Naive thymus-derived CD4-positive, alpha-beta T cell (primary cell): ENCODE measurements at places on chromosomes 3 and 15.

DNA sequence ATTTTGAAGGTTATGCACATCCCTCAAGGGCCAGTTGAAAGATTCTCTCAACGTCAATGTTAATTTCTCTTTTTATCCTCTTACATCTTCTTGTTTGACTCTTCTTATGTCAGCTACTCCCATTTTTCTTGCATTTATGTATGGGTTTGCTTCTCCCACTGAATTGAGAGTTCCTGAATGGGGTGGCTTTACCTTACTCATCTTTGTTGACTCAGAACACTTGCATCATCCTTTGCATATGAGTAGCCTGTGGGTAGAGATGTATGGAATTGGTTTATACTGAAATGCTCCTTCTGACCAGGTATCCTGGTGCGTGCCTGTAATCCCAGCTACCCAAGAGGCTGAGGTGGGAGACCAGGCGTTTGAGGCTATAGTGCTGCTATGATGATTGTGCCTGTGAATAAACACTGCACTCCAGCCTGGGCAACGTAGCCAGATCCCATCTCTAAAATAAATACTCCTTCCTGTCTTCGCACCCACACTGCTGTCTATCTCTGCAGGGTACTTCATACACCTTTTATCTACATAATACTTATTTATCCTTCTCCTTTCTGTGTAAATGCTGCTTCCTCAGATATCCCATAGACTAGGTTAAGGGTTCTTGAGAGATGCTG is 123.6 kb upstream of the DPH6 start:
- DNase-seq, result no peak

DNA sequence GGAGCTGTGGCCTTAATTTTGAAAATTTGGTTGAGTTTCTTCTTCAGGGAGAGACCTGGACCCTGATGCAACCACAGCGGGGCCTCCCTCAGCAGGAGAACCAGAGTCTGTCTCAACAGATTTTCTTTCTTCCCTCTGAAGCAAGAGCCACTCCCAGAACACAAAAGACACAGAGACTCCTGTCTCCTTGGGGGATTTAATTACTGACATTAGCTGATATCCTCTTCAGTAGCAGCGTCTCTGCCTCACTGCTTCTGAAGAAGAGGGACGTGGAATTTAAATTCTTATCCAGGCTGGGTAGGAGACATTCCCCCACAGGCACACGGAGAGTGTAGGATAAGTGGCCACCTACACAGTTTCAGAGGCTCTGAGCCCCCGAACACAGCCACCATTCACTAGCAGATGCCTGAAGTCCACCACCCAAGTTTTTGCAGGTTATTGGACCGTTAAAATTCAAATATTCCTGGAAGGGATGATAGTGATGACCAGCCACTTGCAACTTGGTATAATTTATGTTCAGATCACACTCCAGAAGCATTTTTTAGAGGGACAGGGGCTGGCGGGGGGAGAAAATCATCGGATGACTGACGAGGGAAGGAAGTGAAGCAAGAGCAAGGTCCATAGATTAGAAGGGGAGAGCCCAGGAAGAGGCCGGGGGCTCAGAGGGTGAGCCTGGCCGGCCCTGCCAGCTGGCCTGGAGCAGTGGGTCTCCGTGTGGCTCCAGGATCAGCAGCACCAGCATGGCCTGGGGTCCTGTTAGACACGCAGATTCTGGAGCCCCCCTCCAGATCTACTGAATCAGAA is 109.7 kb downstream of the BDH1 start:
- DNase-seq, result no peak

- no peak for DNase-seq
Measured at GRCh38 chr3:147370349-147370748, 36.0 kb downstream of the ZIC4 start.

- no peak for DNase-seq
Measured at GRCh38 chr3:127254033-127254644, 33.7 kb downstream of the PRR20G start.

GRCh38 chr3:155248531-155249187 is 44.8 kb downstream of the STRIT1 start:
- DNase-seq, result no peak

DNA sequence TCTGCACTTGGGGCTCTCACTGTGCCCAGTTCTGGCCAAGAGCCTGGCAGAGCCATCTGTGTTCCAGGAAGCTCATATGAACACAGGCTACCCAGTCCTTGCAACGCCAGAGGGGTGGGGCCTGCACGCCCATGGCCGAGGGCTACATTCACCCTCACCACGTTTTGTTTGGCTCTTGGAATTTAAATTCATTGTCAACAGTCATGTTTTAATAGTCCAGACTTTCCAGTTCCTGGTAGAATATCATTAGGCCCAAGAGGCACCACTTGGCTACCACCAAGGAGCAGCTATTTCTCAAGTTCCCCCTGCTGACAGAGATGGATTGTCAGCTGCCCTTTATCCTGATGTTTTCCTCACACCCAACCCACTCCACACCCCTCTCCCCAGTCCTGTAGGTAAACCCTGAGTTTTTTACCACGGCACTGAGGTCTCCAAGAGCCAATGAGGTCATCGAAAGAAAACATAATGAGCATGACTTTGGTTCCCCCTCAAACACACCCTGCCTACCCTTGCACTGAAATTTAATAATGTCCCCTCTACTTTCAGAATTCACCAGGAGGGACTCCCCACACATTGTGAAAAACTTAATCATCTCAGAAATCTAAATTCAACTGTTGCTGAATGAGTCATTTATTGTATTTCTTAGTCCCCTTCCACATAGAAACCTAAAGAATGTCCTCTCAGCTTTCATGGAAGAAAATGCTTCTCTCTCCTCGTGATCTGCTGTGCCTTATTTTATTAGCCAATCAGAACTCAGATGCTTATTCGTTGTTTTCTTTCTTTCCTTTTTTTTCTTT is 125.1 kb downstream of the SHQ1 start:
- DNase-seq, result no peak

- no peak for DNase-seq
Measured at GRCh38 chr3:95154766-95155165, 1091.9 kb downstream of the NSUN3 start.

- DNase-seq, result no peak
Measured at GRCh38 chr3:14522129-14522691, 17.9 kb downstream of the GRIP2 start.

GRCh38 chr3:58482917-58483636 is 8.8 kb upstream of the KCTD6 start:
- DNase-seq, result no peak

GRCh38 chr3:127747751-127748521 is 74.4 kb downstream of the MGLL start:
- DNase-seq, result no peak

DNA sequence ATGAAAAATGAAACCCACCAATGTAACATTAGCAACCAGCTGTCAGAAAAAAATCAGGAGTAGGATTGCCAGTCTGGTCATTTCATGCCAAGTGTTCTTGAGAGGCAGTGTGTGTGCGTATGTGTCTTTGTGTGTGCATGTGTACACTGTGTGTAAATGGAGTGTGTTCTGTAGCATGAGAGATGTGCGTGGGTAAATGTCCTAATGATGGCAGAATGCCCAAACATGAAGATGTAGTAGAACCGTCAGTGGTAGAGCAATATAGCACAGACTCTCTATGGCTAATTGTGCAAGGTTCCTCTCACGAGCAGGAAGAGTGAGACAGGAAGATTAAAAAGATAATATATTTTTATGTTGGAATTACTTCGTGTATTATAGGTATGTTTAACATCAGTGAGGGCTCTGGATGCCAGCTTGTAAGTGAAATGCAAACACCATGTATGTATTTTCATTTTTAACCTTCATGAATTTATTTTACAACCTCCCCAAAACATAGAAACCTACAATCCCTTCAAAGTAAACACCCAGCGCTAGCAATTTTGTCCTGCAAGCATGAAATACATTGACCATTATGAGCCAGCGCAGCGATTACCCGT is 1038.7 kb downstream of the IGSF11 start:
- DNase-seq, result no peak

DNA sequence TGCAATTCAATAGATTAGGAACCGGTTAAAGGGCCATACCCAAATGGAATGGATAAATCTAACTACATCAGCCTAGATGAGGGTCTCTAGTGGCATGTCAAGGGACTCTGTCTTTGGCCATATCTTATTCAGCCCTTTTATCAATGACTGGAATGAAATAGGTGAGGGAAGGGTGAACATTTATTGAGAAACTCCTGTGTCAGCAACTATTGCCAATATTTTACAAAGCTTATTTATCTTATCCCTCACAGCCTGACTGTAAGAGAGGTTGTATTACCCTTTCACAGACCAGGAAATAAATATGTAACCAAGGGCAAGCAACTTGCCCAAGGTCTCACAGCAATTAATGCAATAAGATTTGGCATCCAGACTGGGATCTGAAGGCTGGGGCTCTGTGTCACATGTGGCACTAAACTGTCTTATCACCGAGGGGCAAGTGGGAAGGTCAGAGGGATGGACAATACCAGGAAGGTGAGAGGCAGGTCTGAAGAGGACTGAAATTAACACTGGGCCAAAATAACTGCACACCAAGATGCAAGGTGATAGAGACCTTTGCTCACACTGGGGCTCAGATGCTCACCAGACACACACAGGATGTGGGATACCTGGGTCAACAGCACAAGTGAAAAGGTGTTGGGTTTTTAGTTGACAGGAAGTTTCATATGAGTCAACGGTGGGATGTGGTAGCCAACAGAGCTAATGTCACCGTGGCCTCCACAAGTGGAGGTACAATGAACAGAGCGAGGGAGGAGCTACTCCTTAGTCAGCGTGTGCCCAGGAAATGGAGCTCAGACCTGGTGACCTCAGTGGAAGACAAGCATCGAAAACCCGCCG is 261.3 kb downstream of the RPLP1 start:
- peak; percentile 63 for DNase-seq

- no peak for DNase-seq
Measured at GRCh38 chr3:108295421-108296175, 750 bp upstream of the HHLA2 start.

DNA sequence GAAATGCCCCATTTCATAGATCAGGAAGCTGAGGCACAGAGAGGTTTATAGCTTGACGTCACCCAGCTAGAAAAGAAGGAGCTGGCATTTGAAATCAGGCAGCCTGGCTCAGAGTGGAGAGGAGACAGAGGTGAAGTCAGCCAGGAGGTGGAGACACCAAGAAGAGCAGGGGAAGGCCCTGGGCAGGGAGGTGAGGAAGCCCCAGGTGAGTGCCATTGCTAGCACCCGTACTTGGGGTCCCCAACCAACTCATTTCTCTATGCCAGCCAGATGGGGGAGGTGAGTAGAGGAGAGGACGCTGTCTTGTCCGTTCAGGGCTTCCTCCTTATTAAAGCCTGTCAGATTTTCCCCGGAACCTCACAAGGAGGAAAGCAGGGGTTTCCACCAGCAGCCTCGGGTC is 149.6 kb upstream of the TLE3 start:
- no peak for DNase-seq

DNA sequence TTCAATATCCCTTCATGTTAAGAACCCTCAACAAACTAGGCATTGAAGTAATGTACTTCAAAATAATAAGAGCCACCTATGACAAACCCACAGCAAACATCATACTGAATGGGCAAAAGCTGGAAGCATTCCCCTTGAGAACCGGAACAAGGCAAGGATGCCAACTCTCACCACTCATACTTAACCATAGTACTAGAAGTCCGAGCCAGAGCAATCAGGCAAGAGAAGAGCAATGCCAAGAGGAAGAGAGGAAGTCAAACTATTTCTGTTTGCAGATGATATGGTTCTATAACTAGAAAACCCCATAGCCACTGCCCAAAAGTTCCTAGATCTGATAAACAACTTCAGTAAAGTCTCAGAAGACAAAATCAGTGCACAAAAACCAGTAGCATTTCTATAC is 161.9 kb downstream of the UBE2E2 start:
- no peak for DNase-seq

DNA sequence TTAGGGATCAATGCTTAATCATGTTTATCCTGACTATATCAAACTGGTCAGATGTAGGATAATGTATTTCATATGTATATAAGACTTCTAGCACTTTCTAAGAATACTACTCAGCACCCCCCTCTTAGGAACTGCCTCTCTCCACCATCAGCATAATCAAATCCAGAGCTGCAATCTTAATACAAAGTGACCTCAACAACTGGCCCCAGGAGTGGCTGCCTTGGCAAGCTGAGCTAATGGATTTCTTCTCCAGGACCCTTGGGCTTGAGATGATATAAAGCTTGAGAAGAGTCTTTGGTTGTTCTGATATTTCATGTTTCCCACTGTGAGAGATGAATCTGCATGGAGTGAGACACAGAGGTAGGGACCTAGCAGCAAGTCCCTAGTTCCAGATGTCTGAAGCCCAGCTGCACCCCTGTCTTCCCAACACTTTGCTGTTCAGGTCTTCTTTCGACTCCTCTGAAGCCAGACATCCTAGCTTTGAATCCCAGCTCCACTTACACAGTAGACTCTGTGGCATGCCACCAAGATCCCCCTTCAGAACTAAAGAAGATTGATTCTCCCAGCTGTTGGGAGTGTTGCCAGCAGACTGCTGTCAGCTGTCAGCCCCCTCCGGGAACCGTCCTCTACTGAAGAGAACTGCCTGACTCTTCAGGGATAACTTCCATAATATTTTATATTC is 309.3 kb upstream of the UBE2E2 start:
- DNase-seq, result no peak

DNA sequence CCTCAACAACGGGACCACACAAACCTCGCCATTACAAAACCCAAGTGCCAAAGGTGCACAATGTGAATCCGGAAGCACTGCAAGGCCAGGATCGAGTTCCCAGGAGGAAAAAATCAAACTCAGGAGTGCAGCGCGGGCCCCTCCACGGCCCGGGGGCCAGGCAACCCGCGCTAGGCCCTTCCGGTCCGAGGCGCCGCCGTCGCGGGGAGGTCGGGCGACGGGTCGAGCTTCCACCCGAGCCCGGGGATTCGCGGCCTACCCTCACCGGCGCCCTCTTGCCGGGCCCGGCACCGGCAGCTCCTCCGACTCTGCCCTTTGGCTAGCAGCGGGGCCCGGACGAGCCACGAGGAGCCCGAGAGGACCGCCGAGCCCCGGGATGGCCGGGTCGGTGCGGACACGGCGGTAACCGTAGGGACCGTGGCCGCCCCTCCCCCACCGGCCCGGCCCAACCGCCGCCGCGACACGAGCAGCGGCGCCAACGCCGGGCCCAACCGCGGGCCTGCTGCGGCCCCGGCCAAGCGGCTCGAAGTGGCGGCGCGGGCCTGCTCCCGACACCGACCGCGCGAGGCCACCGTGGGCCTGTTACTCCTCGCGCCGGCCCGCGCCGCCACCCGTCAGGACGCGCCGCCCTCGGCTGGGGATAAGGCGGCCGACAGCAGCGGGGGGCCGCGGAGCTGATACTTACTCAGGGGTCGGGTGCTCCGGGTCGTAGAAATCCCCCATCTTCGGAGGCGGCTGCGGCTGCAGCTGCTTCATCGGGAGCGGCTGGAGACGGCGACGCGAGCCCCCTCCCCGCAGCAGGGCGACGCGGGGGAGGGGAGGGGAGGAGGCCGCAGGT is 525 bp downstream of the SETD2 start:
- peak; percentile 71 for DNase-seq

- peak; percentile 38 for DNase-seq
Measured at GRCh38 chr15:67083135-67083762, 17.8 kb downstream of the SMAD3 start.

DNA sequence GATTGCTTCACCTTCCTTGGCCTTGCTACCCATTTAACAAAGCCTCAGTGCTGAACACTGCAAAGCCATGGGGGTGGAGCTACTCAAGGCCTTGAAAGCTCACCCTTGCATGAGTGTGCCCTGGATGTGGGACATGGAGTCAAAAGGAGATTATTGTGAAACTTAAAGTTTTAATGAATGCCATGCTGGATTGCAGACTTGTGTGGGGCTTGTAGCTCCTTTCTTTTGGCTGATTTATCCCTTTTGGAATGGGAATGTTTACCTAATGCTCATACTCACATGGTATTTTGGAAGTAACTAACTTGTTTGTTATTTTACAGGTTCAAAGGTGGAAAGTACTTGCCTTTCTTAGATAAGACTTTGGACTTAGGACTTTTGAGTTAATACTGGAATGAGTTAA is 538.5 kb upstream of the NECTIN3 start:
- no peak for DNase-seq

- no peak for DNase-seq
Measured at GRCh38 chr3:128281461-128282367, 128.4 kb downstream of the EEFSEC start.
